GM12878 (cell line): ENCODE measurements at places on chromosomes 5 and 9. TPM values are rescaled to one million over a fixed set of nuclear protein-coding genes. Genes with fewer than 3 reads are reported as not detected.

DNA sequence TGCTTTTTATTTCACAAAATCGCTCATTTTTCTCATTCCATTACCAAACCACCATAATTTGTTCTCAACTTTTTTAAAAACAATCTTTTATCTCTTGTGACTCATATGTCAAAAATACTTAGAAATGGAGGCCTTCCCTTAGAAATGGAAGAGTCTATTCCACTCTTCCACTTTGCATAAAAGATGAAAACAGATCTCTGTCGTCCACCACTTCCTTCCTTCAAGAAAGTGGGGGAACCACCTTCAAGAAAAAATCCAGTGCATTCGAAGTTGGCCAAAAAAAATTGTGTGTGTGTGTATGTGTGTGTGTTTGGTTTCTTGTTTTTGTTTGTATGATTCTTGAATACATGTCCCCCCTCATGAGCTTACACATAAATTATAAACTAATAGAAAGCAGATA lies 628.8 kb upstream of the DMAC1 start:
- DNase-seq = no peak

The ATP10B gene
- total RNA-seq = 0.05 TPM in 1 of 2 replicates, not detected in the other

- DNase-seq = no peak
Measured at GRCh38 chr9:129027224-129027684, 877 bp downstream of the SH3GLB2 start.

DNA sequence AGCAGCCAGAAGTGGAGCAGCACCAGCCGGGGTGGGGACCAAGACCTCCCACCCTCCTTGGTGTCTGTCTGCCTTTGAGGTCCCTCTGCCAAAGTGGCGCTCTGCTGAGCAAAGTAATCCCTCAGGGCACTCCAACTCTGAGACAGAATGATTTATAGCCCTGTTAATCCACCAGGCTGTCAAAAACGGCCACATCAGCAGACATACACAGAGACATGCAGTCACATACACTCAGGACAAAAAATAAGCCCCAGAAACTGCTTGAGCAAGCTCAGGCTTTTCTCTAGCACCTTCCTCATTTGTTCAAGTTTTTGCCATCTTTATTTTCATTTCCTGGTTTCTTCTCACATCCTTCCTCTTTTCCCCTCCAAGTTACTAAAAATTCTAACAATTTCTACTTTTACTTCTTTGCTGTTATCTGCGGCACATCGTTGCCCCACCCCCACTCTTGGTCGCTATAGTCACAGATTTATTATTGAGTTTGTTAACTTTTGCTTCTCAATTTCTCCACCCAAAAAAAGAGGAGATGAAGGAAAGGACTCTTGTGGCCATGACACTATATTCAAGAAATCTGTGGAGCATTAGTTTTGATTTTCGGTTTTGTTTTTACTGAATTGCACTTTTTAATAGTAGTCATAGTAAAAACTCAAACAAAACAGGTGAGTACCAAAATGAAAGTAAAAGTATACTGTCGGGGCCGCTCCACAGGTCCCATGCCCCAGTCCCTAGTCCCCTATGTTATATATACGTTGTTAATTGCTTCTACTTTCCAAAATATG lies 17.4 kb upstream of the ADRB2 start:
- DNase-seq = peak; percentile 58

- DNase-seq = no peak
Measured at GRCh38 chr5:72308853-72309191, 11.2 kb downstream of the MRPS27 start.

DNA sequence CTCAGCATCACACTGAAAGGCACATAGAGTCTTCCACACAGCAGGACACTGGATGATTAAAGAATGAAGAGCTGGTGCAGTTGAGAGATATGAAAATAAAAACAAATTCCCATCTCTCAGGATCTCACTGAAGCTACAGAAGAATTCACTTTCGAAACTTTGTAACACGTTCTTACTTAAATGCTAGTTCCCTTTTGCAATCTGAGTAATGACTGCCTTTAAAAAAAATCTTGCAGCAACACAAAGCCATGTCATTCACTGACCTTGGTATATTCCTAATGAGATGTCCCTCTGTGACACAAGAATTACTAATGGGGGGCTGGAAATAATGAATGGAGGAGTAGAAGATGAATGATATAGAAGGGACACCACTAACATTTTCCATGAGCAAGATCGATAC lies 201.8 kb downstream of the GLIS3 start:
- DNase-seq = no peak

The FAXDC2 gene
- total RNA-seq = 0.32 and 0.38 TPM in 2 replicates

GRCh38 chr5:139829471-139829870 lies 33.9 kb downstream of the PSD2 start:
- DNase-seq = no peak

The TAF11L10 gene
- total RNA-seq = not detected in 2 replicates

DNA sequence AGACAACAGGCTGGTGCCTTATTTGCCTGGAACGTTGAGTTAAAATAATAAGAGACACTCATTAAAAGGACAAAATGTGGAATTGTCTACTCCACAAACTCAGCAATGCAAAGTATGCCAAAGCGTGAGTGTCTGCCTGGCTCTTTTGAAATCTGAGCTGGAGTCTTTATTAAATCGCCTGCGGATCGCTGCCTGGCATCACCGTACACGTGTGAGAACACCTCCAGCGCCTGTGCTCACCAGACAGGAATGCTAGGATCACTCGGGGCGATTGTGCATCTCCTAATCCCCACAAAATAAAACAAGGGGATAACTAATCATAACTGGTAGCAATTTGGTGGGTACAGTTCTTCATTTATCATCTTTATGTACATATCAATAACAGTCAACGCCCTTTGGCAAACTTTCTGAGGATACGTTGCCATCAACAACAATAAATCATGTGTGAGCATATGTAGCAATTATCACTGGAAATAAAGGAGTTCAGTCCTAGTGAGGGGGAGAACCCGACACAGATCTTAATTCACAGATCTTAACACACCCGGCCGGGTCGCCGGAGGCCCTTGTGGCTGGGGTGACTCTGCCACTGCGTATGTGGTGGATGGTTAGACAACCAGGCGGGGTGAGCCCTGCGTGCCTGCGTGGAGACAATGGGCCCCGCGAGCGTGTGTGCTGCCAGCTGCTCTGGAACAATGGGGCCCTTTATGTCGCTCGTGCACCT lies 284.9 kb upstream of the IRX1 start:
- no peak for DNase-seq

The GPRIN1 gene
- total RNA-seq = 14.2 and 16.3 TPM in 2 replicates

GRCh38 chr9:21440139-21440538 lies at the start of gene IFNA1:
IFNA1 (plus strand) TSS chr9:21440439; CDS start chr9:21440508, 69 bp downstream.
- no peak for DNase-seq

GRCh38 chr9:34374905-34375552 lies 1.7 kb downstream of the MYORG start:
- DNase-seq = no peak

The ANKRD34B gene
- total RNA-seq = not detected in 2 replicates

The TLX3 gene
- not detected in 2 replicates for total RNA-seq

- DNase-seq = no peak
Measured at GRCh38 chr5:36590513-36591286, 15.7 kb upstream of the SLC1A3 start.

- DNase-seq = no peak
Measured at GRCh38 chr9:137589441-137590122, 730 bp downstream of the ZMYND19 start.
